T-cell (primary cell): ENCODE measurements at places on chromosomes 4 and X. TPM values are rescaled to one million over a fixed set of nuclear protein-coding genes. Genes with fewer than 3 reads are reported as not detected.
A peak's percentile ranks its signal among the peaks of the same experiment; 100 is the strongest.

The TRMT2B gene
- 45.8 TPM for total RNA-seq

The AFM gene
- not detected for total RNA-seq

The TASL gene
- total RNA-seq: 1.8 TPM

GRCh38 chr4:80989921-80990544 lies 40.5 kb upstream of the BMP3 start:
- H3K4me1 ChIP-seq: no peaks in the 10 kb centered on the region
- no peak overlapping the region for H3K4me3 ChIP-seq
- H3K27me3 ChIP-seq: no peaks in the 10 kb centered on the region
- H3K27ac ChIP-seq: no peak overlapping the region

- no peaks in the 10 kb centered on the region for H3K27me3 ChIP-seq
- H3K36me3 ChIP-seq: no peaks in the 10 kb centered on the region
- no peak overlapping the region for H3K4me3 ChIP-seq
- H3K27ac ChIP-seq: no peak overlapping the region
- no peaks in the 10 kb centered on the region for H3K4me1 ChIP-seq
These were observed 133.0 kb downstream of the SHROOM4 start for GRCh38 chrX:50680990-50681389.

DNA sequence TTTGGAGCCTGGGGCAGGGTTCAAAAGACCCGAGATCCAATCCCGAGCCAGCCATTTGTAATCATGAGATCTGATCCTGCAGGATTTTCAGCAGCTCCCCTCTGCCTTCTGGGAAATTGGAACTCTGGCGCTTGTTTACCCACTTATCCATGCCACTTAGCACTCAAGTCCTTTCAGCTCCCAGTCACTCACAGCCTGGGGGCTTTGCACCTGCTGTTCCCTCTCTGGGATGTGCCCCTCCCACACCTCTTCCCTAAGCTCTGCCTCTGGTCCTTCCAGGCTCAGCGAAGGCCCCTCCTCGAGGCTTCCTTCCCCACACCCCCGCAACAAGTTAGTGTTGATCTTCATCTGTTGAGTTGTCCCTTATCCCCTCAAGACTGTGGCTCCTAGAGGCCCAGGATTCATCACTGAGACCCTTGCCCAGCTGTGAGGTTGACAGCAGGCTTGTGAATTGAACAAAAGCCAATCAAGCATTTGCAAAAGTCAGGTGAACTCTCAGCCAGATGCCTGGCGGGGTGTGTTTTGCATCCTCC lies 99.1 kb upstream of the AFAP1 start:
- DNase-seq: no peak
- no peaks in the 10 kb centered on the region for H3K4me1 ChIP-seq
- no peaks in the 10 kb centered on the region for H3K36me3 ChIP-seq
- no peak overlapping the region for H3K4me3 ChIP-seq
- H3K27me3 ChIP-seq: peaks cover 24% of the 10 kb centered on the region

DNA sequence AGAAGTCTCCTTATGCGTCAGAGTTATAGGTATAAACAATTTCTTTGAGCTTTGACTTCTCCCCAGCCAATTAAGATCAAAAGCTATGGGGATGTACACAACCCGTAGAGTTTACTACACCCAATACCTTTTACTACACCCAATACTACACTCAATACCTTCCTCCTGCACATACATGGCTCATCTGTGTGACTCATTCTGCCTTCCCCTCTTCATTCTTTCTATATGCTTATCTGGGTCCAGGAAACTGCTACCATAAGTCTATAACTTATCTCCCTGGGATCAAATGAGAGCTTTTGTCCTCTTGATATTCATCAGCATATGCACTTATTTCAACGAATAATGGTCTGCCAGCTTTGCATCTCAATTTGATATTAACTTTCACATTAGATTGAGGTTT lies 28.2 kb downstream of the ANKRD50 start:
- DNase-seq: no peak
- H3K4me3 ChIP-seq: no peak overlapping the region
- no peak overlapping the region for H3K27ac ChIP-seq
- H3K36me3 ChIP-seq: no peaks in the 10 kb centered on the region
- no peaks in the 10 kb centered on the region for H3K27me3 ChIP-seq

- no peak overlapping the region for H3K27ac ChIP-seq
- H3K4me3 ChIP-seq: no peak overlapping the region
- H3K4me1 ChIP-seq: no peaks in the 10 kb centered on the region
- H3K36me3 ChIP-seq: no peaks in the 10 kb centered on the region
- DNase-seq: no peak
These were observed 3.0 kb downstream of the SLIT2 start for GRCh38 chr4:20254511-20255250.

DNA sequence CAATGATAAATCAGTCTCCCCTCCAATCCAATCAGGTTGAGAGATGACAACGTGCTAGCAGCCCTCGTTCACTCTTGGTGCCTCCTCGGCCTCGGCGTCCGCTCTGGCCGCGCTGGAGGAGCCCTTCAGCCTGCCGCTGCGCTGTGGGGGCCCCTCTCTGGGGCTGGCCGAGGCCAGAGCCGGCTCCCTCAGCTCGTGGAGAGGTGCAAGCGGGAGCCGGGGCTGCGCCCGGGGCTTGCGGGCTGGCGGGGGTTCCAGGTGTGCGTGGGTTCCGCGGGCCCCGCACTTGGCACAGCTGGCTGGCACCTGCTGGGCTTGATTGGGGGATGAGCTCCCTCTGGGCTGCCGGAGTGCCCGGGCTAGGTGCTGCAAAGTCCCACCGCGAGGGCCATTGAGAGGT lies 40.9 kb upstream of the PRSS48 start:
- no peaks in the 10 kb centered on the region for H3K4me1 ChIP-seq
- H3K27me3 ChIP-seq: no peaks in the 10 kb centered on the region
- H3K4me3 ChIP-seq: no peak overlapping the region
- no peaks in the 10 kb centered on the region for H3K36me3 ChIP-seq

DNA sequence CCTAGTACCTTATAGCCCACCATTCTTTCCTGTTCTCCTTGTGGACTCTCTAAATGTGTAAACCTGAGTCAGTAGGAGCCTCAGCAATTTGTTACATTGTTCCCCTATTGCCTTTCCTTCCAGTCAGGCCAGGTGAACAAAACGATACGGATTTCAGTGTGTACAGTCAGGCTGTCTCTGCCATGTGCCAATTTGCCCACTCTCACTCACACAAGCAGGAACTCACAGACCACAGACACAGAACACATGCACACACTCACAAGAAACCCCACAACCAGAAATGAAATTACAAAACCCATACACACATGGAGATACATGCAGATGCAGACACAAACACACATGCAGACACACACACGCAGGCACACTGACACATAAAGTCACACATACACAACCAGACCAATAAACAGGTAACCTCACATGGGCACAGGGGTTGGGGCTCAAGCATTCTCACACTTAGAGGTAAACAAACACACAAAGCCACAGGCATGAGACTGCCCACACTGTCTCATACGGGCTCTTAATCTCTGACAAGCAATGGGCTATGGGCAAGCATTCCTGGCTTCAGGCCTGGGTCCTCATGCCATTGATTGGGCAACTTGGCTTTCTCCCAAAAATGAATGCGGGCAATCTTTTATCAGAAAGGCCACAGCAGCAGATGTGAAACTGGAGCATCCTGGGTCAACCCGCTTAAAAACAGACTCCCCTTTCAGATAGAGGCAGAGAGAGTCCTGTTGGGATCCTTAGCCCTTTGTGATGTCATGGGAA lies 68.7 kb downstream of the NBDY start:
- no peaks in the 10 kb centered on the region for H3K27me3 ChIP-seq
- no peak for DNase-seq
- no peaks in the 10 kb centered on the region for H3K36me3 ChIP-seq
- no peak overlapping the region for H3K4me3 ChIP-seq

- H3K27ac ChIP-seq: no peak overlapping the region
- no peak for DNase-seq
- no peaks in the 10 kb centered on the region for H3K4me1 ChIP-seq
- H3K4me3 ChIP-seq: no peak overlapping the region
- H3K36me3 ChIP-seq: no peaks in the 10 kb centered on the region
- H3K27me3 ChIP-seq: no peaks in the 10 kb centered on the region
These were observed 61.6 kb downstream of the SEC24D start for GRCh38 chr4:118774321-118774720.

DNA sequence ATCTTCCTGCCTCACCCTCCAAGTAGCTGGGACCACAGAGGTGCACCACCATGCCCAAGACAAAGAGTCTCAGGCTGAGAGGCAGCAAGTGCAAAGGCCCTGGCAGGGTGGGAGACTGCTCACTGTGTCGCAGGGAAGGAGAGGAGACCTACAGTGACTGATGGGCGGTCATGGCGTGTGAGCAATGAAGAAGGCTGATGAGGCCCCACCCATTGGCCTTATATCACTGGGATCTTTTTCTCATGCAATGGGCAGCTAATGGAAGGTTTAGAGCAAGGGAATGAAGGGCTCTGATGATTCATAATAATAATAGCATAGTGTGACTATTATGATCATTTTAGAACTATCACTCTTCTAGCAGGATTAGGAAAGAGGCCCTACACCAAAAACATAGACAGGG lies 20.9 kb downstream of the FAM9C start:
- H3K36me3 ChIP-seq: no peaks in the 10 kb centered on the region
- no peak for DNase-seq
- no peak overlapping the region for H3K4me3 ChIP-seq
- peaks cover 45% of the 10 kb centered on the region for H3K4me1 ChIP-seq
- no peaks in the 10 kb centered on the region for H3K27me3 ChIP-seq

DNA sequence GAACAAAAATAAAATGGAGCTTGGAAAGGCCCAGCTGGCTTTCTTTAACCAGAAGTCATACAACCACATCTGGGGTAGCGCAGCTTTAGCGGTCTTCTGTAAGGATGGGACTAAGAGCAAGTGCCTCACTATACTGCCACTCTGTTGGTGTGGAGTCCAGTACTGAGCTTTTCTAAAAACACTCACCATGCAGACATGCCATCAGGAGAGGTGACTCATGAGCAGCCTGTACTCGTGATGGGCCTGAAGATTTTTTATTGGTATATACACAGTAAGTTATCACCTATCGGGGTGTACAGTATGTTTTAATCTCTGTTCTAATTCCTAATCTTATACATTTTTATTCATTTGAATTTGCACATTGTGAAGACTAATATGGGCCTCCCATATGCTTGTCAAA lies 9.6 kb downstream of the PPP3CA start:
- no peaks in the 10 kb centered on the region for H3K27me3 ChIP-seq
- no peak overlapping the region for H3K4me3 ChIP-seq
- H3K36me3 ChIP-seq: no peaks in the 10 kb centered on the region
- no peak for DNase-seq
- peaks cover 8% of the 10 kb centered on the region for H3K4me1 ChIP-seq
- H3K27ac ChIP-seq: no peak overlapping the region

GRCh38 chr4:147735413-147736301 lies 3.8 kb downstream of the ARHGAP10 start:
- H3K36me3 ChIP-seq: no peaks in the 10 kb centered on the region
- H3K27ac ChIP-seq: no peak overlapping the region
- H3K4me1 ChIP-seq: peaks cover 6% of the 10 kb centered on the region
- no peak overlapping the region for H3K4me3 ChIP-seq
- peaks cover 3% of the 10 kb centered on the region for H3K27me3 ChIP-seq
- DNase-seq: no peak

GRCh38 chrX:102892103-102892502 lies 45.0 kb upstream of the RAB40AL start:
- H3K27ac ChIP-seq: no peak overlapping the region
- DNase-seq: no peak
- H3K36me3 ChIP-seq: no peaks in the 10 kb centered on the region
- no peaks in the 10 kb centered on the region for H3K27me3 ChIP-seq
- no peaks in the 10 kb centered on the region for H3K4me1 ChIP-seq
- H3K4me3 ChIP-seq: no peak overlapping the region

- no peak overlapping the region for H3K4me3 ChIP-seq
- no peaks in the 10 kb centered on the region for H3K36me3 ChIP-seq
- no peaks in the 10 kb centered on the region for H3K27me3 ChIP-seq
These were observed 94.3 kb downstream of the REPS2 start for GRCh38 chrX:17040711-17041110.

GRCh38 chr4:41144040-41144379 lies 70.3 kb downstream of the APBB2 start:
- no peak for DNase-seq
- H3K27me3 ChIP-seq: no peaks in the 10 kb centered on the region
- H3K4me3 ChIP-seq: no peak overlapping the region

- H3K4me3 ChIP-seq: no peak overlapping the region
- no peak overlapping the region for H3K27ac ChIP-seq
- no peaks in the 10 kb centered on the region for H3K4me1 ChIP-seq
- no peaks in the 10 kb centered on the region for H3K27me3 ChIP-seq
- DNase-seq: no peak
- H3K36me3 ChIP-seq: no peaks in the 10 kb centered on the region
These were observed 13.7 kb downstream of the KLKB1 start for GRCh38 chr4:186240848-186241491.

- no peak overlapping the region for H3K4me3 ChIP-seq
- no peaks in the 10 kb centered on the region for H3K27me3 ChIP-seq
- DNase-seq: no peak
- no peaks in the 10 kb centered on the region for H3K36me3 ChIP-seq
- H3K27ac ChIP-seq: no peak overlapping the region
These were observed 73.0 kb upstream of the NR3C2 start for GRCh38 chr4:148515248-148515647.

DNA sequence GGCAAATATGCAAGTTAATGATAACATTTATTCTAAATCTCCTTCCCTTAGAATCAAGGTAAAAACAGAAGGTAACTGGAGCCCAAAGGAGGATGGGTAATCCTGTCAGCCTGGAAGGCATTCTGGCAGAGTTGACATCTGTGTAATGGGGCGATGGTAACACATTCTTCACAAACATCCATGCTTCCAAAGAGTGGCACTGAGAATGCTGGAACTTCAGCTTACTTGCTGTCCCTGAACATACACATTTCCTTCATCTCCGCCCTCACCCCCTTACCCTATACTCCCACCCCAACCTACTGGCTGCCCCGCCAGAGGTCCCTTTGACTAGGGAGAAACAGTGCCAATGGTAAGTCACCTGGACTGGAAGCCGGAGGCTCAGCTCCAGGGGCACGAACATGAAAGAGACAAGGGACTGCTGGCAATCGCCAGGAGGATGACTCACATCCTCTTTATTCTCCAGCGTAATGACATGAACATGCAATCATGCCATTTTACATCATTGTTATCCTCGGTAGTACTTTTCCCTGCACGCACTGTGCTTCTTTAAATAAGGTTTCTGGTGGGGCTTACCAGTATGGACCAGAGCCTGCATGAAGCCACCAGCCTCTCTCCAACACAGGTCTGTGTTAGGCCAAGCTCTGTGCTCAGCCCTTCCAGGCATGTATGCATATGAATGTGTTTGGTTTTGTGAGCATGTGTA lies 694.2 kb upstream of the TENM3 start:
- no peaks in the 10 kb centered on the region for H3K27me3 ChIP-seq
- no peaks in the 10 kb centered on the region for H3K4me1 ChIP-seq
- DNase-seq: no peak
- H3K36me3 ChIP-seq: no peaks in the 10 kb centered on the region
- no peak overlapping the region for H3K27ac ChIP-seq

- no peak overlapping the region for H3K4me3 ChIP-seq
- H3K27ac ChIP-seq: peak overlapping the region; percentile 29
- peaks cover 27% of the 10 kb centered on the region for H3K36me3 ChIP-seq
- no peaks in the 10 kb centered on the region for H3K4me1 ChIP-seq
- DNase-seq: no peak
These were observed 40.1 kb upstream of the EIF1AX start for GRCh38 chrX:20181598-20182329.
